ENCODE measurements at places on chromosomes 1 and 21.

DNA sequence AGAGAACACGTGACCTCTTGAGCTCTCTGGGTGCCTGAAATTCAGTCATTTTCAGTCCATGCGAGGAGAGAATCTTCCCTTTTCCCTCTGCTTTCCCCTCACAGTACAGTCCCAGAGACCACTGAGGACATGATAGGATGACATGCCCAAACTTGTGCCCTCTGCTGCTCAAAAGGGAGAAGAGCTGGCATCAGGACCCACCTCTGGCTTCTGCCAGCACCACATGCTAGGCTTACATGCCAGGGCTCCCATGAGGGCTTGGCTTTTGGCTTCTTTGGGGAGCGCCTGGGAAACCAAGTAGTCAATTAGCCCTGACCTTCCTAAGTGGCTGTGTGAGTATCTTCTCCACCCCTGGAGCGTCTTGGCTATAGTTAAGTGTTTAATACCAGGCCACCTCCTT, 13.8 kb upstream of the KCNQ4 start:
- DNase-seq = no peak

DNA sequence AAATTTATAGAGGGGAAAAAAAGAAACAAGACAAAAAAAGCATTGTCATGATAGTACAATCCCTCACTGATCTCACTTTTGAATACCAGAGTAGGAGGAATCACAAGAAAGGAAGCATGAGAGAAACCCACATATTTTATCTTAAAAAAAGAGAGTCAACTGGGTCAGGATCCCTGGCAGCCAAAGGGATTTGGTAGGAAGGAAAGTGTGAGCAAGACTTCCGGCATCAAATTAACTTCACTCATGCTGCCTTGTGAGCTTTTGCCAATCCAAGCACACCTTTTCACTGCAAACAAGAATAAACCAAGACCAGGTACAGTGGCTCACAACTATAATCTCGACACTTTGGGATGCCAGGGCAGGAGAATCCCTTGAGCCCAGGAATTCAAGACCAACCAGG, 53.1 kb downstream of the SLC9C2 start:
- DNase-seq = no peak

DNA sequence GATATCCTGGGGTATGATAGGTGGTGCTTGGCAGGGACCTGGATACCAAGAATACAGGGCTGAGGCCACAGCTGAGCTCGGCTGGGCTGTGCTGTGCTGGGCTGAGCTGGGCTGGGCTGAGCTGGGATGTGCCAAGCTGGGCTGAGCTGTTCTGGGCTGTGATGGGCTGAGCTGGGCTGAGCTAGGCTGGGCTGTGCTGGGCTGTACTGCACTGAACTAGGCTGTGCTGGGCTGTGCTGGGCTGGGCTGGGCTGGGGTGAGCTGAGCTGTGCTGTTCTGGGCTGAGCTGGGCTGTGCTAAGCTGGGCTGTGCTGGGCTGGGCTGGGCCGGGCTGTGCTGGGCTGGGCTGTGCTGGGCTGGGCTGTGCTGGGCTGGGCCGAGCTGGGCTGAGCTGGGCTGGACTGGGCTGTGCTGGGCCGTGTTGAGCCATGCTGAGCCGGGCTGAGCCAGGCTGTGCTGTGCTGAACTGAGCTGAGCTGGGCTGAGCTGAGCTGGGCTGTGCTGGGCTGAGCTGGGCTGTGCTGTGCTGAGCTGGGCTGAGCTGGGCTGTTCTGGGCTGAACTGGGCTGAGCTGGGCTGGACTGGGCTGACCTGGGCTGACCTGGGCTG, 94.7 kb upstream of the ACTRT2 start:
- no peak for DNase-seq

- no peak for DNase-seq
Measured at GRCh38 chr21:32816261-32816660, 44.7 kb upstream of the PAXBP1 start.

- no peak for DNase-seq
Measured at GRCh38 chr1:94989911-94990473, 63.1 kb upstream of the CNN3 start.

DNA sequence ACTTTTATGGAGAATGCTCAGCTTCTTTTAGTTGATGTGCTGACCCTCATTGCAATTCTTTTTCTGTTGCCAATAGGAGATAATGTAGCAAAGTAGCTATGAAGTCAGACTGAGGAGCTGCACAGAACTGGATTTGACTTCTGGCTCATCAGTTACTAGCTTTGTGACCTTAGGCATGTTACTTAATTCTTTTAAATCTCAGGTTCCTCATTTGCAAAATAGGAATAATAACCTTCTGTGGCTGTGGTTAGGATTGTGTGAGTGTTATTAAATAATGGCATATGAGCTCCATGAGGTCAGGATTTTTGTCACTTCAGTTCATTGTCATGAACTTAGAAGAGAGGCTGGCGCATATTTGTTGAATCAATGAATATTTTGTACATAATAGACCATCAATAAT, 237.6 kb upstream of the SGIP1 start:
- DNase-seq = no peak

- no peak for DNase-seq
Measured at GRCh38 chr21:32456497-32456918, 44.0 kb downstream of the EVA1C start.

- no peak for DNase-seq
Measured at GRCh38 chr1:151976015-151976343, 17.7 kb downstream of the S100A10 start.

GRCh38 chr1:62514746-62515423, 78.0 kb downstream of the USP1 start:
- DNase-seq = no peak

- DNase-seq = no peak
Measured at GRCh38 chr1:6724517-6725141, 23.0 kb upstream of the DNAJC11 start.

DNA sequence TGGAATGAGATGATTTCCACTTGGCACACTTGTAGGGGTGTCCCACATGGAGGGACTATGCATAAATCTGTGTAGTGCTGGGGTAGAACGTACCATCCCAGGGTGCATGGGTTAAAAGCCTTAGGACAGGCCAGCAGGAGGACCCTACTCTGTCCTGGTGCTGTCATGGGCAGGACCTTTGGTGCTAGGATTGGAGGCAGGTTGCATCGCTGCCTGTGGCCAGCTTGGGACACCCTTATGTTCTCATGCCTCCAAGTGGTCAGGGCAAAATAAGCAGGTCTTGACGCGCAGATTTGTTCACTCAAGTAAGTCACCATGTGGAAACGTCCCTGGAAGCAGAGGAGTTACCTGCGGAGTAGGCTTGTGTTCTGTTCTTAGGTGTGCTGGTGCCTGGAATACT, 49.5 kb upstream of the RAB3GAP2 start:
- no peak for DNase-seq

DNA sequence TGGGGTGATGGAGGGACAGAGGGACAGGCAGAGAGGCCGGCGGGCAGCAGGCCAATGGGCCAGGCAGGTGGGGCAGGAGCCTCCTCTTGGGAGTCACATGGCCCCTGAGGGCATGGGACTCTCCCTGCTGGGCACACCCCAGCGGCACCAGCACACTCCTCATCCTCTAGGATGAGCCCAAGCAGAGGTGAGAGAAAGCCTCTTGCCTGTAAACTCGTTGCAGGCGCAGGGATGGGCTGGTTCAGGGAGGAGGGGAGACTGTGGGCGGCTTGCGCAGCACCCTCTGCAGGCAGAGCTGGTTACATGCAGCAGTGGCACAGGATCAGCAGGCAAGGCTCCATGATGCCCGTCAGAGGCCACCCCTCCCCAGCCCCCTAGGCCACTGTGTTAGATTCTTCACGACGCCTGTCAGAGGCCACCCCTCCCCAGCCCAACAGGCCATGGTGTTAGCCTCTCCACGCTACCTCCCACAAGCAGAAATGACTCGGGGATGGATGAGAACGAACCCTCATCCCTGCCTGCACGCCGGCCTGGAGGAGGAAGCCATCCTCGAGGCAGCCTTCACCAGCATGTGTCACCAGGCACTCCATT, 209.7 kb upstream of the VAMP3 start:
- no peak for DNase-seq

DNA sequence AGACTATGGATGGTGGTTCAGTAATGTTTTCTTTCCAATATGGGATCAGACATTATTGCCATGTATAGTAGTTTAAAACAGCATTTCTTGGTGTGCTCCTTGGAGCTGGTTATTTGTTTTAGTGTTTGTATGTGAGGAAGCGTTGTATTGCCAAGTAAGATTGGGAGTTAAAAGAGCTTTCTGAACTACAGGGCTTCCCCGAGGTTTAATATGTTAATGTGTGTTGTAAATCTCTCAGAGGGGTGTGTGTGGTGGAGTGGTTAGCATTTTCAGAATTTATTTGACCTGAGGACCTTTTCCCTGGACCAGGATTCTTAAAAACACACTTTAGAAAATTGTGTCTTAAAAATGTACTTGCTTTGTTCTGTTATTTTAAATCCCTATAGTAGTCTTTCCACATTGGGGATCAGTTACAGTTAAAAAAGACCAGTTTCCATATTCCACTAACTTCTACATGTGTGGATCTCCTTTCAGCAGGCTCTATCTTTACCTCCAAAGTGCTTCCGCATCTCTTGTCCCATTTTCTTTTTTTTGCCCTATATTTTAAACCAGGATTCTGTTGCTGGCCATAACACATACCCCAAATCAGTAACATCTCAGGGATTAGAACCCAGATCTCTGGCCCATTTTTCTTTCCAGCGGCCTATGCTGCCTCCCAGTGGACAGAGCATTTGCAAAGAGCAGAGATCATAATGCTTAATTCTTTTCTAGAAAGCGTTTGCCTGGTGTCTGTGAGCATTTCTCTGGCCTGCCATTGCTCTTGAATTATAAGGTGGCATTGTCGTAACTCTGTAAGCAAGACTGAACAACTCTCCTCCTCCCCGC, 58.6 kb downstream of the PBX1 start:
- DNase-seq = no peak

DNA sequence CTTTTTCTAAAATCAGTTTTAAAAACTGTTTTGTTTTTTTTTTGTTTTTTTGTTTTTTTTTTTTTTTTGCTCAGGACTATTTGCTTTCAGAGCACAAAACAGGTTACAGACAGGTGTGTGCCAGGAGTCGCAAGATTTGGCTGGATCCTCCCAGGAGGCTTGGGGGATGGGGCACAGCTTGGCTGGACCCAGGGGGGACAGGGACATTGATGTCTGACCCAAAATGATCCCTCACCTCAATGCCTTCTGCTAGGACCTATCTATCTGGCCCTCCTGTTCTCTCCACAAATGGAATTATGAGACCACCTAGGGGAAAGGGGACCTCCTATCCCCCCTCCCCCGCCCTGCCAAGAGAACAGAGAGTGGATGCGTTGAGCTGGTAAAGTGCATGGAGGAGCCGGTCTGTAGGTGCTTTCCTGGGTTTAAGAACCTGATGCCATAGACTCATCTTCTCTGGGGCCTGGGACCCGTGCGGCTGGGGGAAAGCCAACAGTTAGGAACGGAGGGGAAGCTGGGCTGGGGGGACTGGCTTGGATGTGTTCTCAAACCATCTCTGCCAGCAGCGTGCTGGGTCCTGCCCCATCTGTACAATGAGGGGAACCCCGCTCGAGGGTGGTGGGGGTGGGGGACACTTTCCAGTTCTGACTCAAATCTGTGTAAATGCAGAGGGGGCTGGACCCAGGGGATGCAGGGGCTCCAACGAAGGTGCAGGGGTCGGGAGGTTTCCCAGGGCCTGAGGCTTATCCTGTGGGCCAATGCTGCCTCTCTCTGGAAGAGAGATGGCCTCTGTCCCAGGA, 28.9 kb downstream of the RUNX3 start:
- no peak for DNase-seq

- DNase-seq = no peak
Measured at GRCh38 chr1:55712148-55712547, 497.0 kb upstream of the USP24 start.

DNA sequence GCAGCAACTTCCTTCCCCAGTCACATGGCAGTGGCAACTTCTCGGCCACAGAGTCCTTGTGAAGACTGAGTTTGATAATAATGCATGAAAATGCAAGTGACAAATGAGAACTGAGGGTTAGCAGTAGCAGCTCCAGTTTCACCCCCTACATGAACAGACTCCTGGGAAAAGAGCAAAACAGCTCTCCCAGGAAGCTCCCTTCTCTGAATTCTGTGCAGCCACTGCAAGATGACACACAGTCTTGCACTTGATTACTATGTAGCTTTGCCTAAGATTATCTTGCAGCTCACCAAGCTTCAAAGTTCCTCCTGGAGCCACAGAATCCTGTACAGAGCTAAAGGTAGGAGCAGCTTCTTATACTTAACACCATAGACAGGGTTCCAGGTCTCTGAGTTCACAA, 4.7 kb downstream of the PGBD5 start:
- DNase-seq = no peak

- no peak for DNase-seq
Measured at GRCh38 chr1:108064255-108064654, 99.3 kb upstream of the VAV3 start.

DNA sequence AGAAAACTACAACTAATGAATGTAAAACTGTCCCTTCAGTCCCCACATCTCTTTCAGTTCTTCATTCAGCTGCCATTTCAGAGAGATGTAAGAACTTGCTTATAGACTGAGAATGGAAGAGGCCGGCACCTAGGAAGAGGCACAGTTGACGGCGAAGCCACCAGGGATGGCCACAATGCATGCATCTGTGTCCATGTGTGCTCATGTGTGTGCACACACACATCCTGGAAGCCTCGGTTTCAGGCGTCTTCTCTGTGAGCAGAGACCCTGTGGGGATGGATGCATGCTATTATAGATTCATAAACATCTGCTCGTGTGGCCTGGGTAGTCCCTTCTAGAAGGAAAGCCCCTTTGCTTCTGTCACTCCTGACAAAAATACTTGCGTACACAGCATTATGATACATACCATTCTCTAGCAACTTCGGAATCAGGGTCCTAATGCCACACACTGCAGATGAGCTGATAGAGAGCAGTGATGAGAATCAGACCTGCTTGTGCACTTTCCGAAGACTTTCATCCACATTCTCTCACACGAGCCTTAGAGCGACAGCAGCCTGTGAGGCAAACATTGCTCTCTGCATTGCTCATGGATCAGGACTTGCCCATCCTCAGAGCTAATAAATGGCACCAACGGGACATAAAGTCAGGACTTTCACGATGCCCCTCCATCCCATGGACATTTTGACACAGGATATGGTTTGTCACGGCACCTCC, 12.4 kb upstream of the GPR61 start:
- no peak for DNase-seq

DNA sequence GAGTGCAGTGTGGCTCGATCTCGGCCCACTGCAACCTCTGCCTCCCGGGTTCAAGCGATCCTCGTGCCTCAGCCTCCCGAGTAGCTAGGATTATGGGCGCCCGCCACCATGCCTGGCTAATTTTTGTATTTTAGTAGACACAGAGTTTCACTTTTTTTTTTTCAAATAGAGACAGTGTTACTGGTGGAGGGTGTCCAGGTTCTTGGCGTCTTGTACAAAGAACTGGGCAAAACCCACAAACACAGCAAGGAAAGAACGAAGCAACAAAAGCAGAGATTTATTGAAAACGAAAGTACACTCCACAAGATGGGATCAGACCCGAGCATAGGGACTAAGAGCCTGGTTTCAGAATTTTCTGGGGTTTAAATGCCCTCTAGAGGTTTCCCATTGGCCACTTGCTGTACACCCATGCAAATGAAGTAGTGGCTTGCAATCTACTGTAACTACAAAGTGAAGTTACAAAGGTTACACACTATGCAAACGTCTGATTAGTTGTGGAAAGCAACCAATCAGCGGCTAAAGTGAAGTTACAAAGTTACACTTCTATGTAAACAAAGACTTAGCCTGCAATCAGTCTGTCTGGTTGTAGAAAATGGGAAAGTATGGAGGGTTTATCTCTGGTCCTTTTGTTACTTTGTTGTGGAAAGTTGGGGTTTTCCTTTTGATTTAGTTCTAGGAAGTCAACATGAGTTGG, 199.1 kb downstream of the DYRK1A start:
- DNase-seq = no peak

GRCh38 chr1:237562242-237562823, 328.4 kb downstream of the ZP4 start:
- no peak for DNase-seq
